ENCODE measurements at places on chromosomes 1 and 21. TPM values are rescaled to one million over a fixed set of nuclear protein-coding genes. Genes with fewer than 3 reads are reported as not detected.

E2F2 gene
- polyA plus RNA-seq = not detected

LYST gene
- 5.7 TPM for polyA plus RNA-seq

KCNJ10 gene
- not detected for polyA plus RNA-seq

GRCh38 chr1:164296172-164296571, 262.8 kb upstream of the PBX1 start:
- no peak for DNase-seq

- DNase-seq = no peak
These were observed 36.7 kb upstream of the RASAL2 start for GRCh38 chr1:178057141-178057765.

NR5A2 gene
- polyA plus RNA-seq = not detected

DNA sequence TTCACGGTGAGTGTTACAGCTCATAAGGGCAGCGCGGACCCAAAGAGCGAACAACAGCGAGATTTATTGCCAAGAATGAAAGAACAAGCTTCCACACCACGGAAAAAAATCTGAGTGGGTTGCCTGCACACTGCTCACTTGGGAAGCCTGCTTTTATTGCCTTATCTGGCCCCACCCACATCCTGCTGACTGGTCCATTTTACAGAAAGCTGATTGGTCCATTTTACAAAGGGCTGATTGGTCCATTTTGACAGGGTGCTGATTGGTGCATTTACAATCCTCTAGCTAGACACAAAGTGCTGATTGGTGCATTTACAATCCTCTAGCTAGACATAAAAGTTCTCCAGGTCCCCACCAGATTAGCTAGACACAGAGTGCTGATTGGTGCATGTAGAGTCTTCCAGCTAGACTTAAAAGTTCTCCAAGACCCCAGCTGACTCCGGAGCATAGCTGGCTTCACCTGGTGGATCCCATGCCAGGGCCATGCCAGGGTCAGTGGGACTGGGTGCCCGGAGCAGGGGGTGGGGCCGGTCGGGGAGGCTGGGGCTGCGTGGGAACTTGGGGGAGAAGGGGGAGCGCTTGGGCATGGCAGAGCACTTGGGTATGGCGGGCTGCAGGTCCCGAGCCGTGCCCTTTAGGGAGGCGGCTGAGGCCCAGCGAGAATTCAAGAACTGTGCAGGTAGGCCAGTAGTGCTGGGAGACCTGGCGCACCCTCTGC, 75.4 kb upstream of the ATP1A1 start:
- DNase-seq = no peak

DNA sequence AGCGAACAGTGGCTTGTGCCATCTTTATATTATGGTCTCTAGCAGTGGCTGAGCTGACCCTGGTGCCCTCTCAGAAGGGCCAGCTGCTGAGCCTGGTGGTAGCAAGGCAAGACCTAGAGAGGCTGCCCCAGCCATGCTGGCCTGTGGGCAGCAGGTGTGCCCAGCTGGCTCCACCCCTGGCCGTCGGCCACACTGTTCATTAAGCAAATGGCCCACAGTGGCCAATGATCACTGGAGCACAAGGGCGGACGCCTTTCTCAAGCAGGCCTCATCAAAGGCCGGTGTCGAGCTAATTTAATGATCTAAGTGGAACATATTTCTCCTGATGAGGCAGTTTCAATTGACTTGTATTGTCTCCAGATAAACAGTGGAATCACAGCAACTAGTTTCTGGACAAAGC, 89.4 kb downstream of the GRIK3 start:
- no peak for DNase-seq

DNA sequence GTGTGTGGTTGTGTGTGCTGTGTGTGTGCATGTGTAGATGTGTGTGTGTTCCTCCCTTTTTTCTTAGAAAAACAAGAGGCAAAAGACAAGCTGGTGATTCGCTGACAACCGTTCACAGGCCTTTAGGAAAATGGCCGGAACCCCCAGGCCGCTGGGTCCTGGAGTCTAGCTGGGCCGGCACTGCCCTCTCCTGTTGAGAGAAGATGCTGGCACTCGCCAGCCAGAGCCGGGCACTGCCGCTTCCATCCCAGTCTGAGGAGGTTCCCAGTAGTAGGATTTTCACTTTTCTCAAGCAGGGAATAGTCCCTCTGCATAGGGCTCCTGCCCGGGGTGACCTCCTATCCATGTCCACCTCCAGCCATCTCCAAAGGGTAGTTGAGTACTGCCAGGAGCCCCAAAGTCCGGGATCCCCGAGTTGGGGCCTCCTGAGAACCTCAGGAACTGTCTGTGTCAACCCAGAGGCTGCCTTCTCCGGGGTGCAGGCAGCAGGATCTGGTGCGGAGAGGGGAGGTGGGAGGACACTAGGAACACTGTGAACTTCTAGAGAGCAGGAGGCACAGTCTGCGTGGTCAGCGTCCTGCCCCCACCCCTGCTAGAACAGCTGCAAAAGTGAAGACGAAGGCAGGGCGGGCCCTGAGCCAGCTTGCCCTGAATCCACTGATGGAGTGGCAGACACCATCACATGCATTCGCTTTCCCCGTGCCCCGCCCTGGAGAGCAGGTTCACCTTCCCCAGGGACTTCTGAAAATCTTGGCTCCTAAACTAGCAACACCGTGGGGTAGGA, 44.1 kb upstream of the ARHGEF16 start:
- no peak for DNase-seq

PLA2G2F gene
- not detected for polyA plus RNA-seq

GRCh38 chr1:206809504-206810084, 37.3 kb upstream of the IL10 start:
- peak; percentile 56 for DNase-seq

- DNase-seq = no peak
These were observed 59.7 kb downstream of the CLIC6 start for GRCh38 chr21:34728479-34728878.

- DNase-seq = no peak
These were observed 16.7 kb upstream of the VSIG8 start for GRCh38 chr1:159879136-159879535.

- DNase-seq = no peak
These were observed 132.6 kb downstream of the DHRS3 start for GRCh38 chr1:12485231-12486058.

DNA sequence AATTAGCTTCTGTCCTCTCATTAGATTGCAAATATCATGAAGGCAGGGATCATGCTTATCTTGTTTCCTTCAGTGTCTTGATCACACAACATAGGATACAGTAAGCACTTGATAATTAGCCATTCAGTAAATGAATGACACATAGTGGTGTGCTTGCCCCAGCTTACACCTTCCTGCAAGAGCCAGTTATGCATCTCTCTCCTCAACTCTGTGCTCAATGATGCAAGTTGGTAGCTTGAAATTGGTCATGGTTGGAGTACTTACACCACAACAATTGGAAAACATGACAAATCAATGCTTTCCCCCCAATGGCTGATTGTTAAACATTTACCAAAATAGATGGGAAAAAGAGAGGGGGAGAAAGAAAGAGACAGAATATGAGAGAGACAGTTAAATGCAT, 129.2 kb downstream of the NUF2 start:
- no peak for DNase-seq

PMF1 gene
- 72.4 TPM for polyA plus RNA-seq

DNA sequence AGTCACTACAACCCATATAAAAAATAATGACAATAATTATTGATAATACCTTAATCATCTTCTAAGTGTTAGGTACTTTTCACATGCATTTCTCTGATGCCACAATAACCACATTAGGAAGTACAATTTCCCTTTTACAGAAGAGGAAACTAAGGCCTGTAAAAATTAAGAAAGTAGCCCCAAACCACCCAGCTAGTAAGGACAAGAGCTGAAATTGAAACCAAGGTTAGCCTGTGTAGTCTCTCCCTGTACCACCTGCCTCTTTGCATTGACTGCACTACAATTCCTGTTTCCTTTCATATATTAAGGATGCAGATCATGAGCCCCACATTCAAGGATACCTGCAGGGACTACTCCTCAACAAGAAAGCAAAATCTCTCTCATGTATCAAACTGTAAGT, 288.8 kb downstream of the GPATCH2 start:
- no peak for DNase-seq

GRCh38 chr21:42063191-42063570, 7.9 kb upstream of the UMODL1 start:
- peak; percentile 22 for DNase-seq

DNA sequence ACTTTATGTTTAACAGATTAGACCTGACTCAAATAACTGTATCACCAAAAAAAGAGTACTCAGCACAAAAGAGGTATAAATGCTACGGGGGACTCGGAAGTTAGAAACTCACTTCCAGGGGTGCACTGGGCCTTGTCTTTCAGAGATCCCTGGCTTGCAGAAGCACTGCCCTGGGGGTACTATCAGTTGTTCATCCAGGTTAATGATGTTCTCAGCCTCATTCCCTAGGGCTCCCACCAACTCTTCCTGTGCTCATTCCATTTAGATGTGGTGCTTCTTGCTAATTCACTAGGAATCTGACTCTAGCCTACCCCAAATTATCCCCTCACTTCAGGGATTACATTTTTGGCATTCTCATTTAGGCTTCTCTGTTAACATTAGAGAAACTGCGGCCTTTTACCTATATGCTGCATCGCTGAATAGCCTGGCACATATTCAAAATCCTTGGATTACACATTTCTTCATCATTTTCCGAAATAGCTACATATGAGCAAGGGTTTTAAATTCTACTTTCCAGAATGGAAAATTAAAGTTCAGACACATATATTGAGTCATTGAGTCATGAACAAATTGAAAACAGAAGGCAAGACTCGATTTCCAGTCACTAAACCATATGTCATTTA, 338.5 kb downstream of the KCTD3 start:
- no peak for DNase-seq

DNA sequence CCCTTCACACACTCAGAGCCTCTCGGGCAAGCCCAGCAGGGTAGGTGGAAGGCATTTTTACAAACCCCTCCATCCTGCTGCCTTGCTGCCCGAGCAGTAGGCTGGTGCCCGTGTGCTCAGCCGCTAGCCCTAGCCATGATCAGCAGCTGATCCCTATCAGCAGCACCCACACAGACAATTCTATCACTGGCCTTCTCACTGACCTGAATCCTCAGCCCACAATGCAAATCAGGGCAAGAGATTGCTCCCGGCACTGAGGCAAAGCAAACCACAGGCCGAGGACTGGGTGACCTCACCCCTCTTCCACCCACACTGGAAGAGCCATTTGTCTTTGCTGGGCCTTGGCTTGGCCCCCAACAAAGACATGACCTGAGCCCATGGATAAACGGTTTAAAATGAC, 895 bp upstream of the PDZK1 start:
- DNase-seq = no peak

GRCh38 chr1:58934706-58935105, 150.9 kb upstream of the JUN start:
- DNase-seq = no peak

DNA sequence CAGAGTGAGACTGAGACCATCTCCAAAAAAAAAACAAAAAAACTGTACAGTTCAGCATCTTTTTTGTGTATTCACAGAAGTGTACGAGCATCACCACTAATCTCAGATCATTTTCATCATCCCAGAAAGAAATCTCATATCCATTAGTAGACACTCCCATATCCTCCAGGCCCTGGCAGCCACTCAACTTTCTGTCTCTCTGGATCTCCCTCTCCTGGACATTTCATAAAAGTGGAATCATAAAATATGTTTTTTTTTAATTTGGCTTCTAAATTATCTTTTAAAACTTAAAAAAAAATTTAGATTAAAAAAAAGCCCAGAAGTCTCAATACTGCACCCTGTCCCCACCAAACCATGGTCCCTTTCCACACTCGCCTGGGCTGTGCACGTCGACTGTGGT, 22.1 kb downstream of the RIPPLY3 start:
- DNase-seq = no peak

KIF17 gene
- not detected for polyA plus RNA-seq
